SJSA1 (cell line): ENCODE measurements at places on chromosomes 7 and 10. TPM values are rescaled to one million over a fixed set of nuclear protein-coding genes. Genes with fewer than 3 reads are reported as not detected.

DNA sequence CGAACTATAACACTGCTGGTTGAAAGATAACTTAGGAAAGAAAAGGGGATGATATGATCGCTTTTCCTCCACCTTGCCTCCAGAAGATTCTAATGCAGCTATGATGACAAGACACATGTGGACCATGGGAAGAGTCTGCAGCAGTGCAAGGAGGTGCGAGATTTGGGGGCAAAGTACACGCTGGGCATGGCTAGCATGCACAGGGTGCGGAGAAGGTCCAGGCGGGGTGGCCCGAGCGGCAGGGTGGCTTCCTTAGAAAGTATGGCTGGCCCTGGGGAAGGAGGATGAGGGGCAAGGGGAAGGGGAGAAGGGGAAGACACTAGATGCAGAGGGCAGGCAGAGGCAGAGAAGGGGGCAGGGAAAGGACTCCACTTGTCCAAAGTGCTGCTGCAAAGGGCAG, 15.6 kb downstream of the ATXN7L1 start:
- H3K27me3 ChIP-seq: no peaks in the 10 kb centered on the region
- 0 out of 2 replicates have a peak, but pooled peaks cover 2% of the 10 kb centered on the region for H3K36me3 ChIP-seq
- 0 out of 2 replicates have a peak, but pooled peaks cover 3% of the 10 kb centered on the region for H3K4me1 ChIP-seq
- H3K27ac ChIP-seq: no peak overlapping the region

The UNCX gene
- not detected in 2 replicates for total RNA-seq

GRCh38 chr7:13560441-13560840, 429.0 kb downstream of the ETV1 start:
- no peaks in the 10 kb centered on the region for H3K36me3 ChIP-seq
- no peak for DNase-seq
- H3K27ac ChIP-seq: no peak overlapping the region
- H3K4me3 ChIP-seq: no peak overlapping the region

DNA sequence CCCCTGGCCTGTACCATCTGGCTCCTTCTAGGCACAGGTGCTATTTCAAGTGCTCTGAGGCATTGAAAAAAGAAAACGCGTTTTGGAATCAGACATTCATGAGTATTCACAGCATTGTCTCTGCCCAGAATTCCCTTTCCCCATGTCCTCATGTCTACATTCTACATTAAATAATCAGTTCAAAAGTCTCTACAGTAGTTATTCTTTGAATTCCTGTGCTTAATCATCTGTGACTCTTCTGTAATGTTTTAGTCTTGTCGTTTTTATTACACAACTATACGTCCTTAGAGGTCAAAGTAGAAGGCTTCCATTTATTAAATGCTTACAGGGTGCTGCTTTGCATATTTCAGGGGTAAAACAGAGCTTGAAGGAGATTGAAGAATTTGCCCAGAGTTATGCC, 95.7 kb downstream of the BICC1 start:
- peaks cover 13% of the 10 kb centered on the region for H3K4me1 ChIP-seq
- DNase-seq: no peak
- no peak overlapping the region for H3K4me3 ChIP-seq
- H3K36me3 ChIP-seq: peaks cover 6% of the 10 kb centered on the region; the same call in 1 of the 2 replicates
- H3K27ac ChIP-seq: no peak overlapping the region

DNA sequence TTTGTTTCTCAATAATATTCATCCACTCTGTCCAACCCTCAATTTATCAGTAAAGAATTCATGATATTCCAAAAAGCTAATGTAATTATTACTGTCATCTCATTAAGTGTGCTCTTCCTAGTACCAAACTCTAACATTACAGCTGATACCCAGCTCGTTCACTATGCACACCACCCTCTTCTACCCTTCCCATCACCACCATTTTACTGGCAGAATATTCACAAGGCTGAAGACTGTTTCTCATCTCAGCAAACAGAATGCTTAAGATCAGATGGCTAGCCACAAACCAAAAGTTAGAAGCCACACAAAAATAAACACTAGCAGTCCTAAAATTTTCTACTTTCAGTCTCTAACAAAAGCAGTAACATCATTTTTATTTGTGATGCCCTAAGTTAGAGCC, 121.5 kb downstream of the SRPK2 start:
- peak; percentile 19 for DNase-seq
- H3K4me3 ChIP-seq: no peak overlapping the region
- no peaks in the 10 kb centered on the region for H3K27me3 ChIP-seq
- H3K27ac ChIP-seq: no peak overlapping the region
